ENCODE measurements at places on chromosomes 16 and 17.

DNA sequence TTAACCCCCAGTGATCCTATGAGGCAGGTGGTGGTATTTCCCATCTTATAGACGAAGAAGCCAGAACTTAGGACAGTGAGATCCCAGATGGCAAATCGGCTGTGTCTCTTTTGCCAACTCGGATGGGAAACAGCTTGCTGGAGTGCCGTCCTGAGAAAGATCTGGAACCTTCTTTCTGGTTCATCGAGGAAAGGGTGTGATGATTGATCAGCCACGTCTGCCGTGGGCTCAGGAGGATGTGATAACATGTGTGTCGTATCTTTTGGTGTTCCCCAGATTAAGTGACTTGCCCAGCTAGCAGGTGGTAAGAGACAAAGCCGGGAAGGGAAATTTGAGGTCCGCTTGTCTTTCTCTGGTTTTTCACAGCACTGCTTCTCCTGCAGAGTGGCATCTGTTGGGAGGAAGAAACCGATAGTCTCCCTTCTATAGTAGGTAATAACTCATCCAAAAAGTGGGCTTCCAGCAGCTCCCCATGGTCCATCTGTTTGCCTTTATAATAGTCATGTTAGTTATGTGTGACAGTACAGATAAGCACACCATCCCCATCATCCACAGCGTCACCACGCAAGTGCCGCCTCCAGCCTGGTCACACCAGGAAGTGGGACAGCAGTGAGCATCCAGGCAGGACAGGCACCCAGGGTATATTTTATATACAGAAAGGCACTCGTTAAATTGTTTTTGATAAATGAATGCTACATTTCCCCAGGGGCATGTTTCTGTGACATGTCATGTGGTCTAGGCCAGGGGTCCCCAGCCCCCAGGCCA lies 175.5 kb downstream of the KATNIP start:
- DNase-seq: no peak

DNA sequence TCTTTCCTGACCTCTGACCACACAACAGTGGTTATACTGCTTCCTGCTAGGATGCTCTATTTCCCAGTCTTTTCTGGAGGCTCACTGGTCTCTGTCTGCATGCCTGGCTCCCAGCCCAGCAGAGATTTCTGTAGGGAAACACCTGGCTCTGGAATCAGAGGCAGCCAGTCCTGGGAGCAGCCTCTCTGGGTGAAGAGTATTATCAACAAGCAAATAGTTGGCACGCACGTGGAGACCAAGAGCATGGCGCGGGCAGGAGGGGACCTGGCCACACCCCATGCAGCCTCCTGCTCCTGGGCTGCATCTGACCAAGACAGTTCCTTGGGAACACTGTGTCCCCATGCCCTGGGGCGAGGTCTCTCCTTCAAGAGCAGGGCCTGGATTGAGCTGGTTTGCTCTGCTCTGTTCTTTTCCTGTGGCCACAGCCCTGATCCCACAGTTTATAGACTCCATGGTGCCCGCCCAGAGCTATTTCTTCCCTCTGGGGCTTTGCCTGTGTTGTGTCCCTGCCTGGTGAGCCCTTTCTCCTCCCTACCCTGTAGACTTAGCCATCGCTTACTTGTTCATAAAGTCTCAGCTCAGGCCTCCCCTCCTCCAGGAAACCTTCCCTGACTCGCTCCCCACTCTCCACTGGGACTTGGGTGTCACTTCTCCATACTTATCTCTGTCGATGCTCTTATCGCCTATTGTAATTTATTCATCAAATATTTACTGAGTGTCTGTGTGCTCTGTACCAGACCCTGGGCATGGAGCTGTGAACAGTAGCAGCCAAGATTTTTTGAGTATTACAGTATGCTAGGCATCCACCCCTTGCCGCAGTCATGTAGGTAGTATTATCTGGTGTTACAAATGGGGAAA lies 60.6 kb downstream of the SCNN1B start:
- no peak for DNase-seq

GRCh38 chr16:70495425-70496182 lies 27.8 kb downstream of the COG4 start:
- DNase-seq: no peak

DNA sequence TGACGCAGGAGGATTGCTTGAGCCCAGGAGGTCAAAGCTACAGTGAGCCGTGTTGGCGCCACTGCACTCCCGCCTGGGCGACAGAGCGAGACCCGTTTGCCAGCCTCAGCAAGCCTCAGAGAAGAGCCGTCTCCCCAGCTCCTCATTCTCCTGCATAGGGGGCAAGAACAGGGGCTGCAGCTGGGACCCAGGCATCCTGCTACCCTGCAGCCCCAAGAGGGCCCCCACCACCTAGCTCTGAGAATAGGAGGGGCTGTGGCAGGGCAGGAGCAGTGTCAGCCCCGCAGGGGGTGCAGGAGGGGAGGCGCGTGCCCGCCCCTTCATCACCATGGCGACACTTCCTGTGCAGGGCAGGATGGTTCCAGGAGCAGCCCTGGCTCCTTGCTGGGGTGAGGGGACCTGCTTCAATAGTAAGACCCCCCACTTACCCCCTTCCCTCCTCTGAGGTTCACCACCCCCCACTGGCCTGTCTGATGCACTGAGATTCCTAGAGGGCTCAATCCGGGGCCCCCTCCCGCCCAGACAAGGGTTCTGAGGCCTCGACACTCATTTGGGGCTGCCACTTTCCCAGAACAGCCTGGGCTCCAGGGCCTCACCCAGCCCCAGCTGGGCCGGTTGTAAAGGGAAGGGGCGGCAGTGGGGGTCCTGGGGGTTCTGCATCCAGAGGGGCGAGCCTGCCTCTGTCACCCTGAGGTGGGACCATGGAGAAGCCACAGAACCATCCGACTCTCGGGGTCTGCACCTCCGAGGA lies 20.2 kb downstream of the VASN start:
- DNase-seq: no peak

DNA sequence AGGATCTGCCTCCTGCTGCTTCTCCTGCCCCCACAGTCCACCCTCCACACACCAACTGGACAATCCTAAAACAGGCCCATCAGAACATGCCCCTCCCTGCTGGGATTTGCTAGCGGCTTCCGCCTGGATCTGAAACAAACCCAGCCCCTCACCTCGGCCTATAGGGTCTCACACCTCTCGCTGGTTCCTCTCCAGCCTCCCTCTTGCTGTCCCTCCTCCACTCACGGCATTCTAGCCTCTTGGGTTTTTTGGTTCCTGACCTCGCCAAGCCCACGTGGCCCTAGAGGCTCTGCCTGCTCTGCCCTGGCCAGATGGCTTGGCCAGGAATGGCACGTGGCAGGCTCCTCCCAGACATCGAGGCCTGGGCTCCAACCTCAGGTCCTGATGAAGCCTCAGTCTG lies 15.7 kb upstream of the MTSS2 start:
- no peak for DNase-seq

- no peak for DNase-seq
Measured at GRCh38 chr16:64364894-64365293, 757.0 kb downstream of the CDH11 start.

DNA sequence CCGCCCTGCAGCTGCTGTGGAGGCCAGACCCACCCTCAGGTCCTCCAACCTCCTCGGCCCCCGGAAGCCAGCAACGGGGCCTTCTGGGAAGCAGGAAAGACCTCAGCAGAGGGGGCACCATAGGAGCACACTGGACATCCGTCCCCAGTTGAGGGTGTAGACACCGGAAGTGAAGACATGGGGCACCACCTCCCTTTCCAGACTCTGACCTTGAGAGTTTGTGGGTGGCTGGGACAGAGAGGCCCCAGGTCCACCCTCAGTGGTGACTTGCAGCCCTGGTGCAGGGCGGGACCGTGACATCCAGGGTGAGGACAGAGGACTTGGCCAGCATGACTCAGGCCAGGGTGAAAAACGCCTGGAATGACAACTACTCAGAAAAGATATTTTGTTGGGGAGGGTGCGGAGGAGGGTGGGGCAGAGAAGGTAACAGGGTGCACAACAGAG lies 19.9 kb downstream of the CEP295NL start:
- no peak for DNase-seq

DNA sequence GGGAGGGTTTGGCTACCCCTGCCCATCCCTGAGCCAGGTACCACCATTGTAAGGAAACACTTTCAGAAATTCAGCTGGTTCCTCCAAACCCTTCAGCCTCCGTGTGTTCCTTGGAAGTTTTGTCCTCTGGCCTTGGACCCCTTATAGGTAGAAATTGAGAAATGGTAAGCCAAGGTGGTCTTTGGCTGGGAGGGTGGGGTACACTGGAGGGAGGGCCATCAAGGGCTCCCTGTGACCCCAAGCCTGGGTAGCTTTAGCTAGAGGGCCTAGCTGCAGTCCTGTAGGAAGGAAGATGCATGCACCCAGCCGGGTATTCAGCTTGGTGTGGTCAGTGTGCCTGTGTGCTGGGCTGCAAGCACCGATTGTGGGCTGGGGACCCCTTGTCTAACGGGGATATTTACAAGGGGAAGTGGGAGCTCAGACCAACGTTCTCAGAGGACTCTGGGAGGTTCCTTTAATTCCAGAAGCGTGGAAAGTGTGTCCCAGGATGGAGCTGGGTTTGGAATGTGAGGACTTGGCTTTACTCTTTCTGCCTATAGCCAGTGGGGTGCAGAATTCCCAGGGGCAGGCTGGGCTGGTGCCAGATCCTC lies 6.8 kb downstream of the NAT9 start:
- DNase-seq: no peak

GRCh38 chr16:71943887-71944286 lies 48.6 kb downstream of the IST1 start:
- DNase-seq: no peak

- no peak for DNase-seq
Measured at GRCh38 chr16:85557971-85558657, 55.0 kb upstream of the GSE1 start.

- DNase-seq: no peak
Measured at GRCh38 chr16:77869997-77870813, 81.8 kb downstream of the VAT1L start.

GRCh38 chr16:83856792-83857191 lies 42.1 kb upstream of the MLYCD start:
- DNase-seq: no peak

DNA sequence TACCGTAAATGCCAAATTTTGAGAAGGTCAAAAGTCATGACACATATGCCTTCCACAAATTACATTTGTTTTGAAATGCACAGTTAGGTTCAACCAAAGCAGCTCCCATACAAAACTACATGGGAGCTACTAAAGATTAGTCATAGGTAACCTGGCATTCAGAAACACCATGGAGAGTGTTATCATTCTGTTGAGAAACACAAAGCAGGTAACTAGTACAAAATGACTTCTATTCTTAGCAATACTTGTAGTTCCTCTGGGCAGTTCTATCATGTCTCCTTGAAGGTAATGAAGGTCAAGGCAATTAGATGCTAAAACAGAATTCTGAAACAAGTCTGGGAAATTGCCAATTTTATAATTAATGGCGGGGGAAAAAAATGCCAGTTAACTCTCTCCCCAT lies 39.4 kb downstream of the KCNJ16 start:
- no peak for DNase-seq

GRCh38 chr17:6602141-6602540 lies 38.4 kb downstream of the KIAA0753 start:
- DNase-seq: no peak

GRCh38 chr17:44049294-44050060 lies 17.0 kb downstream of the LSM12 start:
- no peak for DNase-seq

DNA sequence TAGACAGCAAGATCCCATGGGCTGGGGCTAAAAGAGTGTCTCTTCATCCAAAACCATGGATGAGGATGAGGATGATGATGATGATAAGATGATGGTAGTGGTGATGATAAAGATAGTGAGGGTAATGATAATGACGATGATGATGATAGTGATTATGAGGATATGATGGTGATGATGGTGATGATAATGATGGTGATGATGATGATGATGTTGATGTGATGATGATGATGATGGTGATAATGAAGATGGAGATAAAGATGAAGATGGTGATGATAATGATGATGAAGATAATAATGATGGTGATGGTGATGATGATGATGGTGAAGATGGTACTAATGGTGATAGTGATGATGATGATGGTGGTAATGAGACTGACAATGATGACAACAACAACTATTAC lies 299.5 kb downstream of the NPIPA8 start:
- DNase-seq: no peak

GRCh38 chr17:50627782-50628601 lies 6.7 kb upstream of the ABCC3 start:
- DNase-seq: no peak

DNA sequence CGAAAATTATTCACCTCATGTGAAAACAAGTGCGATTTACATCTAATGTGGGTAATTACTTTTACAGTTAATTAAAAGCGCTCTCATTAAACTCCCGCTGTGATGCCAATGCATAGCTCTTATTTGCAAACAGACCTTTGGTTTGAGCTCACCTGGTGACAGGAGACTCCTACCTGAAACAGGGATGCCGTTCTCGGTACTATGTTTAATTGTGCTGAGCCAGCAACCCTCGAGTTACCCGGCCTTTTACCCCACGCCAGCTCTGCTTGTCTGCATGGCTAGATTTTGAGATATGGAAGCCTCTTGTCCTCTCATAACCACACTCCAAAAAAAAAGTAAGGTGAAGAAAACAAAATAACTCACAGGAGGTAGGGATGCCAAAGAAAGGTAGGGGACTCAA lies 690.4 kb upstream of the RBFOX1 start:
- DNase-seq: no peak

Data from anterior cingulate cortex (tissue), 58 donors.